ENCODE measurements at places on chromosomes 12 and 14.

- no peak for DNase-seq
These were observed 498.7 kb downstream of the TMEM121 start for GRCh38 chr14:106024983-106025604.

DNA sequence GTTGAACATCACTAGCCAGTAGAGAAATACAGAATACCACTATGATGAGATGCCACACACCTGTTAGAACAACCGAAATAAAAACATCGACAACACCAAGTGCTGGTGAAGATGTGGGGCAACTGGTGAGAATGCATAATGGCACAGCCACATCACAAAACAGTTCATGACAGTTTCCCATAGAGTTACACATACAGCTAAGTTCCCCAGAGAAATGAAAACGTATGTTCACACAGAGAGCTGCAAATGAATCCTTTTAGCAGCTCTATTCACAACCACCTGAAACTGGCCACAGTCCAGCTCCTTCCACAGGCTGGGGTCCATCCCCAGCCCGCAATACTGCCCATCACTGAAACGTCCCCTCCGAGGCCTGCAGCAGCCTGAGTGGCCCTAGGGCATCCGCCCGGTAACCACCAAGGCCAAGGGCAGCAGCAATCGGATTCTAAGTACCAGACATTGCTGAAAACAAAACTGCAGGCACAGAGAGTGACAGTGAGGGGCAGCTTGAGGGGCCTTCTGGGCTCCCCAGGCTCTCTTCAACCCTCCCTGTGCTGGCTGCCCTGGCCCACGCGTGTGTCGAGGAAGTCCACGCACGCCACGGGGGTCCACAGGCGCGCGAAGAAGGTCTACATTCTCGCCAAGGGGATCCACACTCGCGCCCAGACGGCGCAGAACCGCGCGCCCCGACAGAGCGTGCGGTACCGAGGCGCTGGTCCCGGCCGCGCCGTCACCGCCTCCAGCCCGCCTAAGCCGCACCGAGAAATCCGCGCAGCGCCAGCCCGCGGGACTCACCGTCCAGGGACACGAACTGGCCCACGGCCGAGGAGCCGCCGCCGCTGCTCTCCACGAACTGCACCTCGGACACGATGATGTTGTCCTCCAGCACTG lies 903 bp downstream of the BRF1 start:
- DNase-seq = no peak

GRCh38 chr14:104858811-104859426 lies 6.1 kb upstream of the CEP170B start:
- DNase-seq = no peak

DNA sequence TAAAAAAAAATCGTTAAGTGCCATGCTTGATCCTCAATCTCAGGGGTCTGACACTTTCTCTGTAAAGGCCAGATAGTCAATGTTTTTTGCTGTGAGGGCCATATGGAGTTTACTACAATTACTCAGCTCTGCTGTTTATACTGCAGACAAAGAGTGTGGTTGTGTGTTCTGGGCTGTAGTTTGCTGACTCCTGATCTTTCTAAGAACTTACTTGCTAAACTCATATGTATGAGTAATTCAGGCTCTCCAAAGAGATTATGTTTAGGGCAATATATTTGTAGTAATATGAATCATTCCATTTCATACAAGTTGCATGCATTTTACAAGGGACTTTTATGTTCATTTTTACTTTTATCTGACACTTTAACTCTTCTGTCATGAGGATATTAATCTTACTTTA lies 188.2 kb downstream of the TMTC2 start:
- no peak for DNase-seq

- no peak for DNase-seq
These were observed 36.5 kb downstream of the FBXO33 start for GRCh38 chr14:39395555-39396254.

DNA sequence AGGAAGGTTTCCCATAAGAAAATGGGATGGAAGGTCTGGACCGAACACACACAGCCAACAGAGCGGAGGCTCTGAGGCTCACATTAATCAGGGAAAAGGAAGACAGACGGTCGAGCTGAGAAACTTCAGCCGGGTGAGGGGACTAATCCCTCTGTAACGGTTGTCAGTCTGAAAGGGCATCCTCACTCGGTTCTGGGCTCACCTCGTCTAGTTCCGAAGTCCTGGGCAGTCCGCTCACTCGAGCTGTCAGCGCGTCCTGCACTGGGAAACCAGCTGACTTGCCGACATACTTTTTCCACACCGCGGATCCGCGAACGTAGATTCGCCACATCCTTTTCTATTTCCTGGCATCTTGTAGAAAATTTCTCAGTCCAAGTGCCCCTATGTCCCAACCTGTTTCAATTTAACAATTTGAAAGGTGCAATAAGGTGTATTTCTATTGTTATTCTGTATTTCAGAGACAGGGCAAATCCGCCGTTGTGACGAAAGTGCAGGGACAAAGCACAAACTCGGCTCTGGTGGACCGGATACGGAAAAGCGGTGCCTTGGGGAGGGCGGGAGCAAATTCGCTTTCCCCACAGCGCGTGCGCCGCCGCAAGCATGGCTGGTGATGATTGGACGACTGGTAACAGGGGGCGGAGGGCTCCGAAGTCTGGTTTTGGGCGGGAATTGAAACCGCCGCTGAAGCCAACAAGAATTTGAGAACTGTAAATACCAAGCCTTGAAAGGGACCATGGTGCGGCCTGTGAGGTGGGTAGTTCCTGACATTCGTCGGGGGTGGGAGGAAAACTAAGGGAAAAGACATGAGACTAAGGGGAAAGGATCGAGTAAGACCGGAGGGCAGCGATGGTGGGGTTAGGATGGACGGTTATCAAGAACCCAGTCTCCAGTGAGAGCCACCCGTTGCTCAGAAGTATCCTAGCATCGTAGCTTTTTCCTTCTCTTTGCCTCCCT lies at the start of gene RAD51AP1:
Gene RAD51AP1, plus strand, starts transcription at position 684 of the 954 bp plus-strand sequence. Its CDS starts 50 bp downstream, at position 734.
- peak; percentile 92 for DNase-seq

DNA sequence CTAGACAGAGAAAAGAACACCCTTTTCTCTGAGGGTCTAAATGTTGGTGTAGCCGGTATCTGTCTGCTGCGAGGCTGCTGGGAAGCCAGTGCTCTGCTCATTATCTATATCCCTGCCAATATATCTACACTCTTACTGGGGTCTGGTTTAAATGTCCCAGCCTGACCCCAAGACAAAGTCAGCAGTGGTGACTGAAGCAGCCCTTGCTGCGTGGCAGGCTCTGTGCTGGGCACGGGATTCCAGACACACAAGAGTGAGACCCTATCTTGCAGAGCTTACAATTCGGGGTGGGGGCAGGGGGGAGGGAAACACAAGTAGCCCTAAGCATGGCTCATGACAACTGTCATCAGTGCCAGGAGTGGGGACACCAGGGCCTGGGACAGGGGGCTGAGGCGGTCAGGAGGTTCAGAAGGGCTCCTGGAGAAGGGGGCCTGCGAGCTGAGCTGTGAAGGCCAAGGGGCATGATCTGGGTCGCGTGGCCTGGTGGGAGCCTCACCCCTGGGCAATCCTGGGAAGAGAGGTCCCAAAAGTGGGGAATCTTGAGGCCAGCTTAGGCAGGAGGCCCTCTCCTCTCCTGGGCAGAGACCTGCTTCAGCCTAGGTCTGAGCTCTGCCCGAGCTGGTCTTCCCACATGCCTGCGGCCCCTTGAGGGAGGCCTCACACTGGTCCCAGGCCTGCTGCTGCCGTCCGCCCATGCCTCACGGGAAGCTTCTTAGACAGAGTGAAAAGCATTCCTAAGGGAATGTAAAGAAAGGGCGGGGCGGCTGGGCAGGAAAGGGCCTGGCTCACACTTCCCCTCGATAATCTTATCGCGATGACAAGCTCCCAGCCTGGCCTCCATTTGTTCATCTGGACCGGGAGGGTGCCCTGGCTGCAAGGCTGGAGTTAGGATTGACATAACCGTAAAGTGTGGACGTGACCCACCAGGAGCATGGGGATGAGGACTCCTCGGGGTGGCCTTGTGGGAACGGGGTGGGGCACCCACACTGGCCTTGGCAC lies 7.3 kb upstream of the RCOR1 start:
- DNase-seq = no peak

GRCh38 chr12:4443616-4444015 lies 2.0 kb downstream of the FGF6 start:
- DNase-seq = no peak

- no peak for DNase-seq
These were observed 270.5 kb downstream of the TTC6 start for GRCh38 chr14:37865719-37866549.

DNA sequence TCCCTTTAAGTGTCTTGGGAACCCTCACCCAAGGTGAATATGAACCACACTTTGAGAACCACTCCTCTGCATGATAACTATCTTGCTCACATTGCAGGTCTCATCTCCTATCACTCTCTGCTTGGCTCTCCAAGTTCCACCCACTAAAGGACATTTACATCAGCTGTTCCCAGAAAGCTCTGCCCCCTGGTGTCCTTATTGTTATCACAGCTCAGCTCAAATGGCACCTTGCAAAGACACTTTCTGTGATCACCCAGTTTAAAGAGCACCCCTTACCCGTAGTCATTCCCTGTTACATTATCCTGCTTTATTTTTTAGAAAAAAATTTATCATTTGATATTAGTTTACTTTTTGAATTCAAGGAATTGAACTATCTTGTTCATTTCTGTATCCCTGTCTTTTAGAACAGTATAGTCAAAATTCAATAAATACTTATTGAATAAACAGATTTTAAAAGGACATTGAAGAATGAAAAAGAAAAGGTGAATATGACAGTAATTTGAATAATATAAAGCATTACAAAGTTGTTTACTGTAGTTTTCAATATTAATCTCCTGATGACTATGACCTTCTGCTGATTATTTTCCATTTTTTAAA lies 20.5 kb upstream of the GUCY2C start:
- DNase-seq = no peak

DNA sequence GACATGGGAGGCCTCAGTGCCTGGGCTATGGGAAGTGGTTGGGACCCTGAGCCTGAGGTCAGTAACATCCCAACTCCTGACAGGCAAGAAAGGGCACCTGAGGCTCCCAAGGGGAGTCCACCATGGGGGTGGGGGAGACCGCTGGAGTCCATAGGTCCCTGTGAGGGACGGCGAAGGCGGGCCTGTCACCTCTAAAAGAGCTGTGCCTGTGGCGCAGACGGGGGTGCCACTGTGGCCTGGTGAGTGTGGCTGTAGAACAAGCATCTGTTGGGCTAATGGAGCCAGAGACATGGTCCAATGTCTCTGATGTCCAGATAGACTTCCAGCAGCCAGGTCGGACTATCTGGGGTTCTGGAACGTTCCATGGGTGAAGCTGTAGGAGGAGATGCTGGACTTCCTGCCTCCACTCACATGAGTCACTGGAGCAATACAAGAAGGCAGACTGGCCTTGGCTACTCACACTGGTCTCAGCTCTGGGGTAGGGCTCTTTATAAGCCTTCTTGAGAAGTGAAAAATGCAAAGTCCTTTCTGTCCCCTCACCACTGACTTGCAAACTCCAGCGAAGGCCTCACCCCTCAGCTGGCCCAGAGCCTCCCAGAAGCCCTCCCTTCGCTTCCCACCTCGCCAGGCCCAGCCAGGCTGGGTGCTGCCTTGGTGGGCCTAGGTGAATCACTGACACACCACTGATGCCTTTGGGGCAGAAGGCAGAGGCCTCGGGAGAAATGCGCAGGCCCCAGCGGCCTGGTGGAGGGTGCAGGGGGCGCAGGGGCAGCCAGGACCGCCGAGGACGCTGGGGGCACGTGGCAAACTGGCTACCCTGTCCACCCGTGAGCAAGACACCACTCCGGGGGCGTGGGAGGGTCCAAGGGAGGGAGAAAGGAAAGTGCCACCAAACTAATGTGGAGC lies 1.1 kb upstream of the TRAF3 start:
- DNase-seq = no peak

DNA sequence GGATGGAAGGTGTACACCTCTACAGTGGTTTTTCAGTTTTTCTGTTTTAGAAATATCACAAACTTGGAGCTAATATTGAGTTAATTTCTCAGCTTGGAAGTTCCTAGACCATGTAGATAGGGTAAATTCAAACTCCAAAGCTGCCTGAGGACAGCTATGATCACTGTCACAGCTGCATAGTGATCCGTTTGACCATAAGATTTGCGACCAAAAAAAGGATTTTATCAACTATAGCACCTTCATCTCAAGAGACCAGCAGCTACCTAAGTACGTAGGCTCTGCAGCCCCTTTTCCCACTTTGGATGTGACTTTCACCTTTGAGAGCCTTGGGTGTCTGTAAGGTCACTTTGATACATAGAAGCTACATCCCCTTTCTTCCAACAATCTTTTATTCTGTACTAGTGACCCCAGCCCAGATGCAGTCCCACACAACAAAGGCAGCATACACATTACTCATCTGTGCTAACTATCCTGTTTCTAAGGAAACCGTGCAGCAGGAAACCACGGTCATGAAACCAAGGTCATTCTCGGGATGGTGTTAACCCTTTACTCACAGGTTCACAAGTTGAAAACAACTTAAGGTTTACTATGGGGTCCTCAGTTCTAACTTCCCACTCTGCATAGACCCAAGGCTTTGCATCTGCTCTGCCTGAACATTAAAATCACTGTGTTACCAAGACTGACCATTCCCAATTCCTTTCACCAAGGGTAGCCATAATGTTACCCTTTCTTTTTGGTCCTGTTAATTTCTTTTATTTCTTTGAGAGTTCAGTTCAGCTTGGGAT lies 75.4 kb downstream of the IFT81 start:
- no peak for DNase-seq

- DNase-seq = no peak
These were observed 11.0 kb downstream of the CBLN3 start for GRCh38 chr14:24418492-24418873.

DNA sequence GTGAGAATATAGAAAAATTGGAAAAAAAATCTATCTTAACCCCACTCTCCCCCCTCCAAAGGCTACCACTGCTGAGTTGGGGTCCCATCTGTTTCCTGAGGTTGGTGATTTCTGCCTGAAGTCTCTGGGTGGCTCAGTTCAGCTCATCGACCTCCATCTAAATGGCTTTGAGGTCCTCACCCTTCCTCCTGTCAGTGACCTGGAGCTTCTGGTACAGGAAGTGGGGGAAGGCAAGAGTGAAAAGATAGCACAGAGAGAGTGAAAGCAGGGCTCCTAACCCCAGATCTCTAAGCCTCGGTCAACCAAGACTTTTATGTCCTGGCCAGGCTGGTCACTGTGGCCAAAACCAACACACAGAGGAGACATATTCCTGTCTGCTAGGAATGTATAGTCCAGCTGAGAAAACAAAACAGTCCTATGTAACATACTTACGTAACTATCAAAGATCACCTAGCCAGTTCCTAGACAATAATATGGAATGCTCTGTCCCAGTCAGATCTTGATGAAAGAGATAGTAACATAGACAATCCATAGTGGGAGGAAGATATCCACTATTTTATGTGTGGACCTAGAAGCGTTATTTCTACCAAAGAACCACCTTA lies 12.3 kb upstream of the KRT73 start:
- DNase-seq = no peak

DNA sequence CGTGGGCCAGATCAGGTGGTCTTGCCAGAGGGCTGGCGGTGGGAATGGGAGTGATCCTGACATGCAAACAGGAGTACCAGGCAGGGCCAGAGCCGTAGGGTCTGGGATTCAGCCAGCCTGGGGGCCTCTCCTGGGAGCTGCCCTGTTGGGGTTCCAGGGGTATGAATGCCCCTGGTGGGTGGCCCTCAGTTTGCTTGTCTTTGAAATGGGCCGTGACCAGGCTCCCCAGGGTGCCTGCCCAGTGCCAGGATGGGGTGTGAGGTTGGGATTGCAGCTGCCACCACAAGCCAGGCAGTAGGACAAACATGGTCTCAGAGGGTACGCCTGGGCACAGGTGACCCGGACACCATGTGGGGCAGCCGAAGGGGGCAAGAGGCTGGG lies 168.8 kb downstream of the KIF26A start:
- no peak for DNase-seq

Data from DMS79 (cell line).